Mesenteric fat pad (tissue), 1 donor: ENCODE measurements at places on chromosomes 11 and 22. TPM values are rescaled to one million over a fixed set of nuclear protein-coding genes. Genes with fewer than 3 reads are reported as not detected.

DNA sequence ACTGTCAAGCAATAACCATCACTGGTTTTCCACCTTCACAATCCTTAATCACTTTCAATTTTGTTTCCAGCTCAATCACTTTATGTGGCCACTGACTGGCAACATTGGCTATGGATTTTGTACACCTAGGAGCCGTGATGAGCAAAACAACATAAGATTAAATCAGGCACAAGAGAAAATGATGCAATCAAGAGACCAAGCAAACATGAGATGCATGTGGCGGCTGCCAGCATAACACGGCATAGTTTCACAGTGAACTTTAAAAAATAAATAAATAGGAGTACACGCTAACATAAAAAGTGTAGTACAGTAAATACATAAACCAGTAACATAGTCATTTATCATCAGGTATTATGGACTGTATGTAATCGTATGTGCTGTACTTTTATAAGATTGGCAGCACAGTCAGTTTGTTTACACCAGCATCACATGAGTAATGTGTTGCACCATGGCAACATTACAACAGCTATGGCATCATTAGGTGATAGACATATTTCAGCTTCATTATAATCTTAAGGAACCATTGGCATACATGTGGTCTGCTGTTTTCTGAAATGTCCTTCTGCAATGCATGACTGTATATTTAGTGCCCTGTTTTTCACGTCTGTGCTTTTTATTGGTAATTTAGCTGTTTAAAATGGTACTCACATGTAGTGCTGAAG lies 83.3 kb upstream of the PRDM11 start:
- no peak for DNase-seq

- no peak for DNase-seq
Observed at GRCh38 chr11:46120346-46121300, 631 bp downstream of the PHF21A start.

DNA sequence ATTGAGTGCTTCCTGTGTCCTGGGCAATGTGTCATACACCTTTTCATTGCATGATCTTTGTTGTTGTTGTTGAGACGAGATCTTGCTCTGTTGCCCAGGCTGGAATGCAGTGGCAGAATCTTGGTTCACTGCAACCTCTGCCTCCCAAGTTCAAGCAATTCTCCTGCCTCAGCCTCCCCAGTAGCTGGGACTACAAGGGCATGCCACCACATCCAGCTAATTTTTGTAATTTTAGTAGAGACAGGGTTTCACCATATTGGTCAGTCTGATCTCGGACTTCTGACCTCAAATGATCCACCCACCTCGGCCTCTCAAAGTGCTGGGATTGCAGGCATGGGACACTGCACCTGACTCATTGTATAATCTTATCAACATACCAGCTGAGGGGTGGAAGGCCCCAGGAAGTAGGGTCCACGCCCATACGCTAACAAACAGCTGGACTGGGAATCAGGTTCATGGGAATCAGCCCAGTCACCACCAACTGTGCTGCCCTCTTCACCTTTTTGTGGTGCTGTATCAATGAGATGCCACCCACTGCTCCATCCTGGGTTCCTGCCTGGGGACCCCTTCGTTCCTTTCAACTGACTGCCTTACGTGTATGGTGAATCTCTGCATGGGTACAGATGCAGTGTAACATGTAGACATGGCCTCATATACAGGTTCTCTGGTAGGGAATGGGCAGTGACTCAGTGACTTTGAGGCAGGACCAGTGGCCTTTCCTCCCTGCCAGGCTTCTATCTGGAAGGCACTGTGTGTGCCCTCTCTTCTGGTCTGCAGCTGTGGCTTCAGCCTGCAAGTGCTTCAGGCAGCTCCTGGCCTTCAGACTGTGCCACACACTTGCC lies 32.5 kb upstream of the YWHAH start:
- no peak for DNase-seq

CRYAB gene
- 2,279 TPM for total RNA-seq

DNA sequence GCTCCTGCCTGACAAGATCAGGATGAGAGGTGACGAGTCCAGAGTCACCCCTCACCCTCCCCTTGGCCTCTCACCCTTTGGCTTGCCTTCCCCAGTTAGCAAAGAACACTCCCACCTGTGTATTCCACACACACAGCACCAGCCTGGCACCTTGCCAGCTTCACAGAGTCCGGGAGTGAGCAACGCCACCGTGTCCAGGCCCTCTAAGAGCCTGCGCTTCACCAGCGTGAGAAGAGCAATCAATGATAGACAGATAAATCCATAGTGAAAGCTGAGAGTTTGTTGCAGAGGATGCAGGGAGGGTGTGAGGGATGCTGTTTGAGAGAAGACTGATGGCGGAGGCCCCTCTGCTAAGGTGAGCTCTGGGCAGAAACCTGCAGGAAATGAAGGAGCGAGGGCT lies 404.5 kb downstream of the LARGE1 start:
- no peak for DNase-seq

DNA sequence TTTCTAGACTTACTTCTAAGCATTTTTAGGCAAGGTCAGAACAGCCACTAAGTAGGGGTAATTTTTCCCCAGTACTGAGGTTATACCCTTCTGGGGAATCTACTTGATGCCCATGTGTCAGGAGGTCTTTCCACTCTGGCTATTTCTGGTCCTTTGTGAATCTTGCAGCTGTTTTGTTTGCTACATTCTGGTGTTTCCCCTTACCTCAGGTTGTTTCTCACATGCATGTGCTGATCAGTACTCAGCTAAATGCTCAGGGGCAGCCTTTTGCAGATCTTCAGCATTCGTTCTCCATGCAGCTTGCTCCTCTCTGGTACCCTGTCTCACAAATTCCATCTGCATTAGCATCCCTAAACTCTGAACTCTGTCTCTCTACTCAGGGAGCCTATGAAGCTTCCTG lies 303.6 kb downstream of the SOX6 start:
- no peak for DNase-seq

GRCh38 chr11:133285359-133285758 lies 246.9 kb downstream of the OPCML start:
- no peak for DNase-seq

TRIM64C gene
- total RNA-seq, result not detected

DNA sequence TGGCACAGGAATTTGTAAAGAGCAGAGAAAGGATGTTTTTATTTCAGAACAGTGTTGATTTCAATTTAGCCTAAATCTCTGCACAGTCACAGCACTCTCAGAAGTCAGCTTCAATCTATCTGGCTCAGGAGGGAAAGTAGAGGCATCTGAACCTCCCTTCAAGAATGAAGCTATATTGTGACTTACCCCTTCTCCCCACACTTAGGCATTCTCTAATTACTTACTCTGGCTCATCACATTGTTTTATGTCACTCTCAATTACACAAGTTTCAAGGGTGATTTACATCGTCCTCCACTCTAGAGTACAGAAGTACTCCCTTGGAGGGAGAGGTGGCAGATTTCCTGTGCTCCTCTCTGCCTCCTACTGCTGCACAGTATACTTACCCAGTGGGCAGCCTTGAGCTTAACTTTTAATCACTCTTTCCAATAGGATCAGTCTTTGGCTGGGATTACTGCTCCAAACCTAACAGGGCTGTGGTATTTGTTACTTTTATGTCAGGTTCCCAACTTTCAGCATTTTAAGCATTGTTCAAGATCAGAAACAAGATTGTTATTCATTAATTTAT lies 211.4 kb downstream of the AASDHPPT start:
- no peak for DNase-seq

DNA sequence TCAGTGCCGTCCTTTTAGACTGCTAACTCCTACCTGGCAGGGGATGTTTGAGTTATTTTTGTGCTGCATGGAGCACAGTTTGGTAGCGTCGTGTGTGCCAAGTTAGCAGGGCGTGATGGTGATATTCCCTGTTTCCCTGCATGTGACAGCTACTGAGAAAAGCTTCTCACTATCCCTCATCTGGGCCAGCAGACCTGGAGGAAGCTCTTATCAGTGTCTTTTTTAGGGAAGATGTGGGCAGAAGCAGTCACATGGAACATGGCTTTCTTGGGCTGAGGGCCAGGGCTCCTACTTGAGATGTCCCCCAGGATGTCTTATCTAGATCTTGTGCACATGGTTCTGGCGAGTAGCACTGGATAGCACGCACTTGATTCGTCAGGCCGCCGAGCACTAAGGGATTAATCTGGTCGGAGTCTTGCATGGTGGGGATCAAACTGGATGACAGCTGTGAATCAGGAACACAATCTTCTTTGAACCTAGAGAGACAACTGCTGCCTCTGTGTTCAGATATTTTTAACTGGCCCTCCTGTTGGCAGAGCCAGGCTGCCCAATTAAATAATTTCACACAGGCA lies 33.8 kb downstream of the TECTA start:
- DNase-seq, result no peak

VWCE gene
- total RNA-seq, result 7.7 TPM

- DNase-seq, result no peak
Observed at GRCh38 chr11:75859614-75860013, 44.6 kb downstream of the UVRAG start.

TMPRSS13 gene
- total RNA-seq, result 0.39 TPM

- DNase-seq, result no peak
Observed at GRCh38 chr11:44842220-44842619, 108.5 kb downstream of the TP53I11 start.

PRDM11 gene
- 11.2 TPM for total RNA-seq

CARD18 gene
- total RNA-seq, result not detected

- DNase-seq, result no peak
Observed at GRCh38 chr11:75233754-75234172, 6.8 kb upstream of the TPBGL start.

DNA sequence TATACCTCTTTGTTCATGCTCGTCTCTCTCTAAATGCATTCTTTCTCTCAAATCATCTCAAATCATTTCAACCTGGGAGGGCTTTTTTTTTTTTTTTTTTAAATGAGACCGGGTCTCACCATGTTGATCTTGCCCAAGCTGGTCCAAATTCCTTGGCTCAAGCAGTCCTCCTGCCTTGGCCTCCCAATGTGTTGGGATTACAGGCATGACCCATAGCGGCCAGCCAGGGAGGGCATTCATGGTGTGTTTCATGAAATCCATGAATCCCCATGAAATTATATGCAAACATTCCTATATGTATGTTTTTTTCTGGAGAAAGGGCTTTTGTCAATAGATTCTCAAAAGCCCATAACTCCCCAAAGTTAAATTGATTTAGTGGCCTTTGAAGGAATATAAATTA lies 26.2 kb downstream of the ATG13 start:
- no peak for DNase-seq

DNA sequence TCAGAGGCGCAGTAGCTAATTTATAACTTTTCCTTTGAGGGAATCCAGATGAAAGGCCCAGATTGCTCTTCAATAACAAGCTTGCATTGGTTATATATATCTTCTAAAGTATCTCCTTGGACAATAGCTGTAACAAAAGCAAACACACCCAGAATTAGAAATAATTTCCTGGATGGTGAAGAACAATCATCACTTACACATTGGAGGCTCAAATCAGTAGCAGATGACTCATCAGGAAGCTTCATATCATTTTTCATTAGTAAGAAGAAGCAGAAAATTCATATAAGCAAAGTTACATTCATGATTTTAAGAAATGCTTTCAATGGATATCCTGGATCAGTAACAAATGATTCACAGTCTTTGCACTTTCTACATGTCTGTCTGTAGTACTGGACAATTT lies 173.6 kb upstream of the CCDC90B start:
- no peak for DNase-seq

OR10D3 gene
- not detected for total RNA-seq

RBMXL2 gene
- not detected for total RNA-seq

DNA sequence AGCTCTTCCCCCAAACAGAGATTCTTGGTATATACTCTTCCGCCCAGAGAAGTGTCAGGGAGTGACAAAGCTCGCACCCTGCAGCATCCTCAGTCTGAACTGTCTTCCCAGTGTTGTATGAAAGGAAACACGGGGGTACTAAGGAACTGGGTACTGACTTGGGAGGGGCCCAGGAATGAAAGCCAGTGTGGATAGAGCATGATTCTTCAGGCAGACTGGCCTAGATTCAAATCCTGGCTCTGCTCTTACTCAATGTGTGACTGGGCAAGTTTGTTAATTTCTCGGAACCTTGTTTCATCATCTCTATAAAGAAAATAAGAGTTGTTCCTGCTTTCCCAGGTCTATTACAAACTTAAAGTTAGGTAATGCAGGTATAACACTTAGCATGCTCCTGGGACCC lies 266.0 kb upstream of the NARS2 start:
- no peak for DNase-seq

DNA sequence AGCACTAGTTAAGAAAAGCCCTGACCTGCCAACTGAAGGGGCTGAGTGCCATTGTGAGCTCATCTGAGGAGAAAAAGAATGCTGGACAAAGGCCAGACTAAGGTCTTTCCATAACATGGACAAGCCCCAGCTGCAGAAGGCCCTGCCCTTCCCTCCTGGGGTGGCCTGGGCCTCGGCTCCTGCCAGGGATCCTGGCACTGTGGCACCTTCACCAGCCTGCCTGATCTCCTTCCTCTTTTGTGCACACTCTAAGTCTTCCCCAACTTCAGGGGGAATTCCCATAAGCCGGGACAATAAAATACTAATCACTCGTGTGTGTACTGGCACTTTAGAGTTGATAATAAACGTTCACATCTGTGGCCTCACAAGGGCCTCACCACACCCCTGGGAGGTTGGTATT lies 9.9 kb downstream of the TMPRSS13 start:
- DNase-seq, result peak; percentile 59
